Hindlimb muscle (tissue), 1 donor: ENCODE measurements at places on chromosomes 7 and 10. TPM values are rescaled to one million over a fixed set of nuclear protein-coding genes. Genes with fewer than 3 reads are reported as not detected.

DNA sequence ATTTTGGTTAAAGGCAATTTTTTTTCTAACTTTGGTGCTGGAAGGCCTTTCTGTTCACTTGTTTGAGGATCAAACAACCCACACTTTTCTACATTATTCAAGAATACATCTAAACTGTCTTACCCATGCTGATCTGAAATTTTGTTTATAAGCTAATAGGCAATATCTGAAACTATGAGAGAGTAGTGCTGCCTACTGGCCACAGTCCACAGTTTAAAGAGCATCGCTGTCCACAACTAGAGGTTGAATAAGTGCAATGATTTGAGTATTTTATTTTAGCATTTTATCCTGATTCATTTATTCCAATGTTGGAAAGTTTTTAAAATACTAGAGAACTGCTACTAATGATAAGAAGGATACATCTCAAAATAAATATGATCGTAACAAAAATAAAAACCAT lies 306.9 kb downstream of the ELMO1 start:
- no peak for DNase-seq

DNA sequence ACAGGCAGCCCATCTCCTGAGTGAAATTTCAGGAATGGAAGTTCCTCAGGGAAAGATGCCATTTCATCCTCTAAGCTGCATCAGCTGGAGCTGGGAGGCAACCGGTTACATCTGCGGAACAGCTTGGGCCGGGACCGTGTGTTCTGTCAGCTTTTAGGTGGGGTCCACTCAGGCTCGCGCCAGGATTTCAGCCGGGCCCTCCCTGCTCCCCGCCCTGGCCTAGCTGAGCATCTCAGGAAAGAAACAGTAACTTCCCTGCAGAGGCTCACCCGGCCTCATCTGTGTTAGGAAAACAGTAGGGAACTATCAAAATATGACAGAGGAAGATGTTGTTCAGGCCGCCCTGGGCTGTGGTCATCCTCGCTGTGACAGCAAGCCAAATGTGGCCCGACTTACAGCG lies 110.4 kb downstream of the TRIL start:
- DNase-seq = peak; percentile 32

GRCh38 chr10:130659528-130659927 lies 523.3 kb downstream of the GLRX3 start:
- DNase-seq = no peak

DNA sequence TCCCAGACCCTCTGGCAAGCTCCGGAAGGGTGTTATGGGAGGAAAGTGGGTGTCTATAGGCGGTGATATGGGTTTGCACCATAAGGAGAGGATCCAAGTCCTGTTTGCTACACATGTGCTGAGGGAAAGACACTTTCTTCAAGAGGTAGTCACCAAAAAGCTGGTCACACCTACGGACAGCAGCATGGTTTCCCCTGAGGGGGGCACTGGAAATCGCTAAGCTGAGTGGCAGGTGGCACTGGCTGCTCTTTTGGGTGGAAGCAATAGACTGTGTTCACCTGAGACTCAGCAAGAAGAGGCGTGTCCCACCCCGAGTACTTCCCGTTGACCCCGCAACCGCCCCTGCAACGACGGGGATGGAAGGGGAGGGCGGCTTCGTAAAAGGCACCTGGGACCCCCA lies 1.8 kb upstream of the FOXI2 start:
- DNase-seq = no peak

GRCh38 chr7:31934551-31934950 lies 135.7 kb downstream of the PDE1C start:
- DNase-seq = no peak

DNA sequence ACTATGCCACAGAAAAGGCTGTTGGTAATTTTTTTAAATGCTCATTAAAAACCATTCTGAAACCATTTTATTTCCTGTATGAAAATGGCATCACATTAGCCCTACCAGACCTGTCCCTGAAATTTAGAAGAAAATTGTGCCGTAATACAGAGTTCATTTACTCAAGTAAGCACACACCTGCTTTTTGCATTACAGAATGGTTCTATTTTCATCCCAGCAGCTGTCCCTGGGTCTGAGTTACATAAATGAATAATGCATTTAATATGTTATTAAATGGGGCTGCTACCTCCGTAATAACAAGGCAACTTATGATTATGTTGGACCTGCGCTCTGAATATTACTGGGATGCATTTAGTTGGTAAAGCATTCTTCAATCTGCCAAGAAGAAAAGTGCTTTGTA lies 508.9 kb downstream of the SORCS1 start:
- DNase-seq = peak; percentile 19

GRCh38 chr7:107874605-107875446 lies 16.2 kb upstream of the DLD start:
- DNase-seq = peak; percentile 55

- no peak for DNase-seq
Observed at GRCh38 chr10:91117505-91117904, 103.0 kb upstream of the PCGF5 start.

Gene PLEKHA8
- 11.4 TPM for polyA plus RNA-seq

Gene ARHGAP22
- 1.3 TPM for polyA plus RNA-seq
